ENCODE measurements at places on chromosomes 5 and 9.
A peak's percentile ranks its signal among the peaks of the same experiment; 100 is the strongest.

GRCh38 chr9:36902080-36902716 lies 131.9 kb downstream of the PAX5 start:
- no peak for DNase-seq

DNA sequence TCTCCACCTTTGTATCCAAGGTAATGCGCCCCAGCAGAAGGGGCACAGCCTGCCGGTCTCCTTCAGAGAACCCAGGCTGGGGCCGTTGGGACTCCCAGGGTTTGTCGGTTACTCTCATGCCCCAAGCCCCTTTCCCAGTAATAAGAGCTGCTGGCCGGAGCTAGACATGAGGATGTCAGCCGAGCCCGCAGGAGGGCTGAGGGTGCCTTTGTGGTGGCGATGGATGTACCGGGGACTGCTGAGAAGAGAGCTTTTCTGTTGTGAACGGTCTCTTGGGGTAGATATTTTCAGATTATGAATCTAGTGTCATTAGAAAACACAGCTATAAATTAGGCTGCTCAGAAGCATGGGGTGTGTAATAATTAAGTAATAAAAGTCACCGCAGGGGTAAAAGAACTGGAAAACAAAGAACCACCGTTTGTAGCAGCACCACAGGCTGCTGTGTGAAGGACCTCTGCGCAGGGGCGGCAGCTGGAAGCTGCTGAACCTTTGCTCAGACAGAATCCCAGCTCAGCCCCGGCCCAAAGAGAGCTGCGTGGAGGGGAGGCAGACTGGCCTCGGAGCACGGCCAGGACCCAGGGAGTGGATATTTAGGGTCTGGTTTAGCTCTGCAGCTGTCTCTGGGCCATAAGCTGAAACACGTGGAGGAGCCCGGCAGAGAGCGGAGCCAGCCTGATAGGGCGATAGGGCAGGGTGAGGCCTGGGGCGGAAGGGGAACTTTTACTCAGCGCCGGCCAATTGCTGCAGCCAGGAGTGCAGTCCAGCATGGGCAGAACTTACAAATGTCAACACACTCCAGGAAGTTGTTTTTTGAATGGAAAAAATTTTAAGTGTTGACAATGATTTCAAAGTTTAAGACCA lies 50.5 kb upstream of the BARHL1 start:
- DNase-seq = no peak

GRCh38 chr5:124614836-124615385 lies 131.5 kb downstream of the ZNF608 start:
- DNase-seq = no peak

GRCh38 chr9:129252937-129253802 lies 75.1 kb upstream of the IER5L start:
- no peak for DNase-seq

- DNase-seq = no peak
Measured at GRCh38 chr9:114806526-114806900, 674 bp upstream of the TNFSF15 start.

GRCh38 chr5:44740660-44741059 lies 68.1 kb upstream of the MRPS30 start:
- DNase-seq = no peak

DNA sequence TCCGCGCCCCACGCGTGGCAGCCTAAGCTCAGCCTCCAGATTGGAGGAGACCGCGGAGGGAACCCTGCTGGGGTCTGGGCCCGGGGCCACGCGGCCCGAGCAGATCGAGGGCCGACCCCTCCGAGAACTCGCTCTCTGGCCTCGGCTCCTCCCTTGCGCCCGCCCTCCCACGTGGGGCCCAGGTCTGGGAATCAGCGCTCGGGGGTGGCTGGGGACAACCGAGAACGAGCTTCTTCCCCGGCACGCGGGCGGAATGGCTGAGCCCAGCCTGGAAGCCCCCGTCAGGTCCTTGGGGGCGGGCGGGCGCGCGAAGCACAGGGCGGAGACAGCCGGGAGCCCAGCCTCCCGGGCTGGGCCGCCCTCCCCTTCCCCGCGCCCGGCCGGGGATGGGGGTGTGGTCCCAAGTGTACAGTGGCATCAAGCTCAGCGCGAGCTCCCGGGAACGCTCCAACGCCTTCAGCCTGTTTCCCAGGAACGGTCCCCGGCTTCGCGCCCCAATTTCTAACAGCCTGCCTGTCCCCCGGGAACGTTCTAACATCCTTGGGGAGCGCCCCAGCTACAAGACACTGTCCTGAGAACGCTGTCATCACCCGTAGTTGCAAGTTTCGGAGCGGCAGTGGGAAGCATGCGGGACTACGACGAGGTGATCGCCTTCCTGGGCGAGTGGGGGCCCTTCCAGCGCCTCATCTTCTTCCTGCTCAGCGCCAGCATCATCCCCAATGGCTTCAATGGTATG lies at the start of gene SLC22A4:
TSS of gene SLC22A4 (plus strand) at position 403 of the 736 bp plus-strand sequence. CDS start at position 626, 223 bp downstream.
- DNase-seq = peak; percentile 74

DNA sequence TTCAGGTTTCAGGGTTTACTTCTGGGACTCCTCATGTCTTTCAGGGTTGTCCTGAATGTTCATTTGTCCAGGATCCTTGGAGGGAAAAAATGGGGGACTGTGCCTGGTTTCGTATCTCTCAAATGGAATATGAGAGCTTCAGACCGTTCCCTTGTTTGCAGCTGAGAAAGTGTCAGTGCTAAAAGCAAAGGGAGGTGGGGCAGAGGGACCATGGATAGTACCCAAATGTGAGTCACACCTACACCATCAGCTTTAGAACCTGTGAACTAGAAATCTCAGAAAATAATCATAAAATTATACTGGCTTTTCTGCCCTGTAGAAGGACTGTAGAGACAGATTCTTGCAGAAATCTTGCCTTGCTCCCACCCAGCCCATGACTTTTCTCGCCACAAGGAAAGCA lies 84.3 kb upstream of the TAF11L2 start:
- no peak for DNase-seq

DNA sequence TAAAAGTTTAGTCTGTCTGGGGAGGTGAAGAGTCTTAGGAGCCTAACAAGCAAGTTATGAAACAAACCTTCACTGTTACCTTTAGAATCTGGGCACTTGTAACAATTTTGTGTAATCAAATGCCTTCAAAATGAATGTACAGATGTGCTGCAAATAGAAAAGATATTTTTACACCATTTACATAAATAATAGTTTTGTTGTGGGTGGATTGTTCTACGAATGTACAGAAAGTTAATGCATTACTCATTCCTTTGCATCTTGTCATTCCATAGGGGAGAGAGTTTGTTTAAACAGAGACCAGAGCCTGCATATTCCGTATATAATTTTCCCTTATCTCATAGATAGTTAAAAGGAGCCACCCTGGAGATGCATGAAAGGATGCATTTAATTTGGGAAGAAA lies 576.9 kb upstream of the SGCD start:
- no peak for DNase-seq

DNA sequence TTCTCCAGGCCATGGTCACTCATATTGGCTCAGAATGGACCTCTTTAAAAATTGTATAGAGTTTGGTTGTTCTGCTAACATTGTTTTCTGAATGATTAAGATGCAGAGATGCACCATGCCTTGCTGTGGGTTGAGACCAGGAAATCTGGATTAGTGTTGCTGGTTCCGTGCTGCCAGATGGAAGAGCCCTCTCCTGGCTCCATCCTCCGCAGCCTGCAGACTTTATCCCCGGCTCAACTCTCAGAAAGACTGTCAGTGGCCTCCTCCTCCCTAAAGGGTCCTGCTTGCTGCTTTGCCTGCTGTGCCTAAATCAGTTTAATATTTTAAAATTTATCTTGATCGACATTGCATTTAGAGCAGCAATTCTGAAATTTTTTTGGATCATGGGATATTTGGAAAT lies 196.7 kb downstream of the TENT4A start:
- no peak for DNase-seq

DNA sequence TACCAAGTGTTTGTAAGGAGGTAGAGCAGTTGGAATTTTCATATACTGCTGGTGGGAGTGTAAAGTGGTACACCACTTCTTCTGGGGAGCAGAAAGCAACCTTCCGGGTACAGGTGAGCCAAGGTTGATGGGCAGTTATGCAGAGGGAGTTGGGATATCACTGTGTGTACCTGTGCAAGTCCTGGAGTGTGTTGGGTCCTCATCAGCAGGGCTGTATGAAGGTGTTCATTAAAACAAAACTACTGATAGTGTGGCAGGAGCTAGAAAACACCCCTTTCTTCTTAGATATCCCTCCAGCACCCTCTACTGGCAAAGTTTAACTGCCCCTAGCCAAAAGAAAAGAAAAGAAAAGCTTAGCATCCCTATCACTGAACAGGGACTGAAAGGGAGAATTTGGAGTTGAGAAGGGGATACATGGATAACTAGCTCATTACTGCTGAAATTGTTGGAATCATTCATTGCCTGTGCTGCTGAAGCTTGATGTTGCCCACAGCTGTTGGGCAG lies 10.7 kb downstream of the MARCHF6 start:
- no peak for DNase-seq

GRCh38 chr5:63570752-63571151 lies 391.5 kb downstream of the HTR1A start:
- no peak for DNase-seq

DNA sequence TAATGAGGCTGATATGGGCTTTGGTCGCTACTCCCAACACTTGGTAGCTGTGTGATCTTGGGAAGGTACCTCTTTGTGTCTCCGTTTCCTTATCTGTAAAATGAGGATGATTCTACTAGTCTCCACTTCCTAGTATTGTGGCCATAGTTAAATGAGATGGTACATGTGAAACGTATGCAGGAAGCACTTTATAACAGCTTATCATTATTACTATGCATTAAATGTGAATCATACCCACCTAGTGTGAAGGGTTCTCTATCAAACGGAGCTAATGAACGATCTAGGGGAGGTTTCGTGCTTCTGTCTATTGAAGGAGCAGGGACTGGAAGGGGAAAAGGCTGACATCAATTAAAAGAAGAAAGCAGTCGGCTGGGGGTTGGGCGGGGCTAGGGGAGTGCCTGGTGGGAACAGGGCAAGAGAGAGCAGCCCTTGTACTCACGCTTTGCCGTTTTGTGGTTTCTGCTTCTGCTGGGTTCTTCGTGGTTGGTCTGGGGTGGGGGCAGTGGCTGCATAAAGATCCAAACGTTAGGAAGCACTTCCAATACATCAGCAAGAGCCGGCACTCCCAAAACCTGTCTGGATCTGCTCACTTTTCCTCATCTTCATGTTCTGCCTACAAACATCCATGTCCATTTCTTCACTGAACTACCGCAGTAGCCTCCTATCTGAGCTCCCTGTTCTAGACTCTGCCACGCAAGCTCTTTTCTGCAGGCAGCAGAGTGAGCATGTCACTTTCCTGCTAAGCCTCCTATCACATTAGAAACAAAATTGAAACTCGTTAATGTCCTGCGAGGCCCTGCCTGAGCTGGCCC lies 30.8 kb downstream of the LCP2 start:
- DNase-seq = no peak

DNA sequence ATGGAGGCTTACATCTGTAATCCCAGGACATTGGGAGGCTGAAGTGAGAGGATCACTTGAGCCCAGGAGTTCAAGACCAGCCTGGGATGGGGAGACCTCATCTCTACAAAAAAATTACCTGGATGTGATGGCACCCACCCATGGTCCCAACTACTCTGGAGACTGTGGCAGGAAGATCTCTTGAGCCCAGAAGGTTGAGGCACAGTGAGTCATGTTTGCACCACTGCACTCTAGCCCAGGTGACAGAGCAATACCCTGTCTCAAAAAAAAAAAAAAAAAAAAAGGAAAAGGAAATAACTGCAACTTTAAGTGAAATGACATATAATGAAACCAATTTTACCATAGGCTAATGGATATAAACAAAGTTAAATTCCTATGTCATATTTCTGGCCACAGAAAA lies 152.1 kb upstream of the DHFR start:
- DNase-seq = no peak

DNA sequence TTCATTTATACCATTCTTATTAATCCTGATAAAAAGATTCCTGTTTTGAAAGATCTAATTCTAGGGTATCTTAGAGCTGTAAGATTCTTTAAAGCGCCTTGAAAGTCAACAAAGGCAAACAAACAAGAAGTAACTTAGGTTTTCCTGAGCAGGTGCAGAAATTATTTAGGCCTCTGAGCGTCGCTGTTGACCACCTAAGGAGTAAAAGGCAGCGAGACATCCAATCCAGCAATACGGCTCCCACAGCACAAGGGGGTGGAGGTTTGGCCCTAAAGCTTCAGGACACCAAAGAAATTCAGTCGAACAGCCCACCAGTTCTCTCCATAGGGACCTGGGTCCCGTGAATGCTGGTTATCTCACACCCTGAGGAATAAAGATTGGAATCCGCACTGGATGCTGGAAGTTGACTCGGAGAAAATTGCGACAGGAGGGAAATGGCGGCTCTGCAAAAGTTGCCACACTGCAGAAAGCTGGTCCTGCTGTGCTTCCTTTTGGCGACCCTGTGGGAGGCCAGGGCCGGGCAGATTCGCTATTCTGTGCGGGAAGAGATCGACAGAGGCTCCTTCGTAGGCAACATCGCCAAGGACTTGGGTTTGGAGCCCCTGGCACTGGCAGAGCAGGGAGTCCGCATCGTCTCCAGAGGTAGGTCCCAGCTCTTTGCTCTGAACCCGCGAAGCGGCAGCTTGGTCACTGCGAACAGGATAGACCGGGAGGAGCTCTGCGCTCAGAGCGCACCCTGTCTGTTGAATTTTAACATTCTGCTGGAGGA lies at the start of gene PCDHGA2:
TSS of gene PCDHGA2 (plus strand) at position 223 of the 769 bp plus-strand sequence.
- DNase-seq = no peak

DNA sequence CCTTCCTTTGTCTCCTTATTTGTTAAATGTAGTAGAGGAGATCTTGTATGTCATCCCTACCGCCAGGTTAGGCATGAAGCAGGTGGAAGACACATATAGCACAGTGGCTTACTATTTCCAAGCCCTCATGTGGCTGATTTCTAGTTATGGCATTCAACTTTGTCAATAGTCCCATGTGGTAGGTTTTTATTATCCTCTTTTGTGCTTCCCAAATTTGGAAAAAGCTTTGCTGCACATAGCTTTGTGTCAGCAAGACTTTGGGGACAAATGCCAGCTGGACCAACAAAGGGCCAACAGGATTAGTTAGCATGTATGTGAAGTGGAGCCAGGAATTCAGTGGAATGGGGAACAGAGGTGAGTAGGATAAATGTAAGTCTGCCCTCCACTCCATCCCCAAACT lies 276.3 kb downstream of the PSAT1 start:
- DNase-seq = no peak

GRCh38 chr9:113148781-113149510 lies 1.9 kb upstream of the SLC31A2 start:
- no peak for DNase-seq
